Testis (tissue), 5 donors: ENCODE measurements at places on chromosomes 6 and 20. TPM values are rescaled to one million over a fixed set of nuclear protein-coding genes. Genes with fewer than 3 reads are reported as not detected.

GRCh38 chr6:98657764-98658163 lies 176.6 kb upstream of the POU3F2 start:
- DNase-seq = peak; percentile 49

- DNase-seq = no peak
Observed at GRCh38 chr6:118774581-118774980, 119.4 kb upstream of the ASF1A start.

- no peak for DNase-seq
Observed at GRCh38 chr6:11129908-11130565, 18.5 kb upstream of the ERVFRD-1 start.

Gene BPI
- 9.3 TPM for total RNA-seq

DNA sequence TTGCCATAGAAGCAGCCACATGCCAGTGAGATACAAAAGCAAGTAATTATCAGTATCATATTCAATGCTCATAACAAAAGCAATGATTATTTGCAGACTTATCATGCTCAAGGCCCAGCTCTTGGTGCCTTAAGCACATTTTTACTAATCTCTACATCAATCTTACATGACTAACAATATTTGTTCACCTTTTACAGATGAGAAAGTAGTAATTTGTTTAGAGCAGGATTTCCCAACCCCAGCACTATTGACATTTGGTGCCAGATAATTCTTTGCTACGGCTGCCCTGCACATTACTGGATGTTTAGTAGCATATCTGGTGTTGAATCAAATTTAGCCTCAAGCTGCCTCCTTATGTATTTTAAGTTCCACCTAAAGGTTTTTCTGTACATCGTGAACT lies 19.0 kb upstream of the DOK5 start:
- no peak for DNase-seq

- no peak for DNase-seq
Observed at GRCh38 chr6:37717836-37718251, 20.2 kb upstream of the MDGA1 start.

Gene FAM83B
- 1.6 TPM for total RNA-seq

Gene COQ3
- total RNA-seq = 2.8 TPM

GRCh38 chr20:33162753-33163152 lies 5.2 kb upstream of the BPIFA2 start:
- no peak for DNase-seq

DNA sequence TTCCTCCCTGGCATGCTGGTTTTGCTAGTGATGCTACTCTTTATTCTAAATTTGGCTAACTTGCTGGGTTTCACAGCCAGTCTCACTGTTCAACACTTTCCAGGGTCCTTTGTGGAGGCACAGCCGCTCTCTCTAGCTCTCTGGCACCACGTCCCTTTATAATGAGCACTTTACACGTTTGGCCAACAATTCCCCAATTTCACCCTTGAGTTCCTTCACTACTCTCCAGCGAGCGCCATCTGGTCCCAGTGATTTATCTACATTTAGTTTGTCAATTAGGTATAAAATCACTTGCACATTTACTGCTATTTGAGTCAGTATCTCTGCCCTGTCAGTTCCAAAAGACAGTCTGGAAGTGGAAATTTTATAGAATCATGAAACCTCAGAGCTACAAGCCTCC lies 241.9 kb upstream of the MOCS1 start:
- no peak for DNase-seq

Gene CDH22
- 2.6 TPM for total RNA-seq

GRCh38 chr6:161434350-161434749 lies 160.5 kb upstream of the AGPAT4 start:
- DNase-seq = peak; percentile 40

DNA sequence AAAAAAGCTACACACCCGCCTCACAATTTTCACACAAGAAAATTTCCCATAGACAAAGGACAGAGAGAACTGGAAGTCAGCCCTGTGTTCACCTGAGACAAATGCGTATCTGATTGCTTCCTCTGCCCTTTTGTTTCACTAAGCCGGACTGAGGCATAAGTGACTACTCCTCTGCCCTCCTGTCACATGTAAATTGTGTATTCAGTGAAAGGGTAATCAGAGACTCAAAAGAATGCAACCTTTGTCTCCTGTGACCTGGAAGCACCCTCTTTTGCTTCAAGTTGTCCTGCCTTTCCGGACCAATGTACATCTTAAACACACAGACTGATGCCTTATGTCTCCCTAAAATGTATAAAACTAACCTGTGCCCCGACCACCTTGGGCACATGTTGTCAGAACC lies 483.8 kb upstream of the EYS start:
- DNase-seq = no peak

Gene TUBB2B
- 1.6 TPM for total RNA-seq

Gene DCBLD1
- 22.2 TPM for total RNA-seq

Gene CYP21A2
- 0.81 TPM for total RNA-seq

DNA sequence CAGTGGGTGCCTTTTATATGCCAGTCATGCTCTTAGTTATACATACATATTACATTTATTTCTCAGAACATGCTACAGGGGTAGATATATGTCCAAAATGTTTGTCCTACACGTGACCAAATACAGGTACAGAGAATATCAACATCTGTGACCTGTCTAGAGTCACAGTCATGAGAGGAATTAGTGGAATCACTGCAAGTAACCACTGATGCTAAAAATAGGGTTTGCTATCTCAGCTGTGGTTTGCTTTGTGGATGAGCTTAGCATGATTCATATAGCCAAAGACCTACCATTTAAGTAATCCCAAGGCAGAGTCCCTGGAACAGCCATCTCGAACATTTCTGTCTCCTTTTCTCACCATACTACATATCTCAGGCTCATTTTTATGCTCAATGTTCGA lies 32.3 kb downstream of the GSTA3 start:
- DNase-seq = no peak

Gene TCF21
- total RNA-seq = 4.8 TPM

Gene RCAN2
- total RNA-seq = 7.1 TPM

Gene NFATC2
- total RNA-seq = 6.5 TPM

- DNase-seq = peak; percentile 45
Observed at GRCh38 chr6:25788305-25788922, 33.9 kb downstream of the SLC17A4 start.
